ENCODE measurements at places on chromosomes 12 and 14.
A peak's percentile ranks its signal among the peaks of the same experiment; 100 is the strongest.

- no peak for DNase-seq
Observed at GRCh38 chr14:52021957-52022600, 32.7 kb downstream of the RTRAF start.

DNA sequence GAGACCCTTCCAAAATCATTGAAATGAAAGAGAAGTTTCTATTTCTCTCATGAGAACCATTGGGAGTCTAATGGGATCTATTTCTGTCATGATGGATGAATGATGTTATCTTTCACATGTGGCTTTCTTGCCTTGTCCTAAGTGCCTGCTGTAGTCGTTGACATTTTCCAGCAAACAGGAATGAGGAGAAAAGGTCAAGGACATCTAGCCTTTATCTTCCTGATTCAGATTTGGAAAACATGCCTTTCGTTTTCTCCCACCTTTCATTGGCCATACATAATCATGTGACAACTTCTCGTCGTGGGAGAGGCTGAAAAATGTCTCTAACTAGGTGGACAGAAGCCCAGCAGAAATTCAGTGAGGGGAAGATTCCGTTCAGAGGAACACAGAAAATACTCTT, 94.5 kb downstream of the PCNX1 start:
- DNase-seq = no peak

DNA sequence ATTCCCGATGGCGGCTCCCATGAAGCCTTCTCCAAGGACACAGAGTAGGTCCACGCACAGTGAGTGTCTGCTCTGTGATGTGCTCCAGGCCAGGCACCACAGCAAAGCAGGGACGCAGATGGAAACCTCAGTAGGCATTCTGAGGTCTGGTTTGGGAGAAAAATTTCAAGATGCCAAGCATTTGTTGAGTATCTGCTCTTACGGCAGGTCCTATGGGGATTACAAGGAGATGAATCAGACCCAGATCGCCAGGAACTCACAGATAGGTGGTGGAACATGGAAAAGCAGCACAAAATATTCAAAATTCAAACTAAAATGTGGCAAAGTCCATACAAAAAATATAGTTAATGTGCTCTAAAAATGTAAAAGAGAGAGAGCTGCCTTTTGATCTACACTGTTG, 684.9 kb upstream of the TMEM132C start:
- no peak for DNase-seq

DNA sequence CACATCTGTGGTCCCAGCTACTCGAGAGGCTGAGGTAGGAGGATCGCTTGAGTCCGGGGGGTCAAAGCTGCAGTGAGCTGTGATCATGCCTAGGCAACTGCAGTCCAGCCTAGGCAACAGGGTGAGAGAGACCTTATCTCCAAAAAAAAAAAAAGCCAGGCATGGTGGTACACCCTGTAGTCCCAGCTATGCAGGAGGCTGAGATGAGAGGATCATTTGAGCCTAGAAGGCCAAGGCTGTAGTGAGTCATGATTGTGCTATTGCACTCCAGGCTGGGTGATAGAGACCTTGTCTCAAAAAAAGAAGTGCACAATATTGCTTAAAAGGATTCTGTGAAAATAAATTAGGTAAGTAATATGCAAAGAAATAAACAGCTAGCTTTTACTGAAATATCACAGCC, 17.0 kb downstream of the NAA25 start:
- no peak for DNase-seq

DNA sequence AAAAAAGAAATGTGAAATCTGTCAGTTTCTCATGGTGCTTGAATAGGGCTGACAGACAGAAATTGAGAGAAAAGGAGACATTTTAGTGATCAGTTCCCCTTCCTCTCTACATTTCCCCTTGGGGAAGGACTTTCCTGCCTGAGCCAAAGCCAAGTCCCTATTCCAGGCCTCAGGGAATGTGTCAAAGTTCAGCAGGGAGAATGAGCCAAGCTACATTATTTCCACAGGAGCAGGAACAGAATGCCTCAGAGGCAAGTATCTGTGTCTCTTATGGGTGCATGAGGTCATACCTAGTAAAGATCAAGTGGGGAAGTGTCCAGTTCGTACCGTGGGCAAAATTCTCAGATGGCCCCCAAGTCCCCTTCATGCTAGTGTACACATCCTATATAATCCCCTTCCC, 68.6 kb downstream of the IQSEC3 start:
- DNase-seq = no peak

GRCh38 chr12:60494244-60494643, 898.4 kb downstream of the SLC16A7 start:
- peak; percentile 27 for DNase-seq

GRCh38 chr12:107478881-107479280, 206.7 kb upstream of the PWP1 start:
- peak; percentile 29 for DNase-seq

GRCh38 chr12:88388566-88389540, 191.4 kb downstream of the KITLG start:
- no peak for DNase-seq

DNA sequence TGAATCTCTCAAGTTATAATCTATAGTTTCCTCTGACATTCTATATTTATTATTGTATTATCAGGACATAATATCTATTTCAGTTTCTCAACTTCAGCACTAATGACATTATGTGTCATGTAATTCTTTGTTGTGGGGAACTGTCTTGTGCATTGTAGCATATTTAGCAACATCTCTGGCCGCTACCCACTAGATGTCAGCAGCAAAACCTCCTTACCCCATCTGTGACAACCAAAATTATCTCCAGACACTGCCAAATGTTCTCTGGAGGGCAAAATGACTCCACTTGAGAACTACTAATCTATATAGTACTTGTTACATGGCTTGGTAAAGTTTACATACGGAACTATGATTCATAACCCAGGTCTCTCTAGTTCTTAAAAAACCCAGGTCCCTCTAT, 110.2 kb downstream of the RASSF9 start:
- DNase-seq = no peak

- peak; percentile 5 for DNase-seq
Observed at GRCh38 chr14:56005191-56006053, 112.8 kb upstream of the PELI2 start.

- DNase-seq = no peak
Observed at GRCh38 chr14:93533842-93534241, 103.1 kb downstream of the UNC79 start.

- no peak for DNase-seq
Observed at GRCh38 chr12:118611295-118611694, 234.9 kb downstream of the SUDS3 start.

- no peak for DNase-seq
Observed at GRCh38 chr12:60052483-60052882, 456.7 kb downstream of the SLC16A7 start.

DNA sequence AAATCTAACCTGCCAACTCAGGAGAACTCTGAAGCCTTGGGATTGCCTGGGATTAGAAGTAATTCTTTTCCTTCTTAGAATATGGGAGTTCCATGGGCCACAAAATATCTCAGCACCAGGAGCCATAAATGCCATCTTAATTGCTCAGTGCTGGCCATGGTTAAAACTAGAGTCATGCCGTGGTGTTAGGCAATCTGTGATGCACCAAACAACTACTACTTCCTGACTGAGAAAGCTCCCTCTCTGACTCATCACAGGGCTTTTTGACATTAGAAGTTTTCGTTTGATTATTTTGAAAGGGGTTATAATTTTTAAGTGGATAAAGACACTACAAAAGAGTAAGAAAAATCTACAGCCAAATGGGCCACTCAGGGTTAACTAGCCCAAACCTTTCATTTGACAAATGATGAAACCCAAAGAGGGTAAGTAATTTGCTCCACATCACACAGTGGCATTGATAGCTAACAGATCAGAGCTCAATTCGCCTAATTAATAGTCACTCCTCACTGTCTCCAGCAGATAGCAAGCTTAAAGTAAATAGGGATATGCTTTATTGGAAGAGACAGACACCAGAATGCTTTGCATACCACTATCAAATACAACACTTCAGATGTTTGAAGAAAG, 377.3 kb downstream of the EMP1 start:
- DNase-seq = no peak

GRCh38 chr12:51210690-51211395, 7.0 kb downstream of the POU6F1 start:
- no peak for DNase-seq

GRCh38 chr14:95679148-95679815, 6.9 kb upstream of the TCL1B start:
- no peak for DNase-seq

- no peak for DNase-seq
Observed at GRCh38 chr14:49106741-49107667, 479.2 kb downstream of the RPS29 start.

- no peak for DNase-seq
Observed at GRCh38 chr12:21413369-21414277, 23.8 kb upstream of the PYROXD1 start.

DNA sequence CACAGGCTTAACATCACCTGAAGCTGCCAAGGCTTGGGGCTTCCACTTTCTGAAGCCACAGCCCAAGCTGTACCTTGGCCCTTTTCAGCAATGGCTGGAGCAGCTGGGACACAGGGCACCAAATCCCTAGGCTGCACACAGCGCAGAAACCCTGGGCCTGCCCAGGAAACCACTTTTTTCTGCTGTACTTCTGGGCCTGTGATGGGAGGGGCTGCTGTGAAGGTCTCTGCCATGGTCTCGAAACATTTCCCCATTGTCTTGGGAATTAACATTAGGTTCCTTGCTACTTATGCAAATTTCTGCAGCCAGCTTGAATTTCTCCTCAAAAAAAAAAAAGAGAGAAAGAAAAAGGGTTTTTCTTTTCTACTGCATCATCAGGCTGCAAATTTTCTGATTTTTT, 219.1 kb downstream of the RPL10L start:
- DNase-seq = no peak

DNA sequence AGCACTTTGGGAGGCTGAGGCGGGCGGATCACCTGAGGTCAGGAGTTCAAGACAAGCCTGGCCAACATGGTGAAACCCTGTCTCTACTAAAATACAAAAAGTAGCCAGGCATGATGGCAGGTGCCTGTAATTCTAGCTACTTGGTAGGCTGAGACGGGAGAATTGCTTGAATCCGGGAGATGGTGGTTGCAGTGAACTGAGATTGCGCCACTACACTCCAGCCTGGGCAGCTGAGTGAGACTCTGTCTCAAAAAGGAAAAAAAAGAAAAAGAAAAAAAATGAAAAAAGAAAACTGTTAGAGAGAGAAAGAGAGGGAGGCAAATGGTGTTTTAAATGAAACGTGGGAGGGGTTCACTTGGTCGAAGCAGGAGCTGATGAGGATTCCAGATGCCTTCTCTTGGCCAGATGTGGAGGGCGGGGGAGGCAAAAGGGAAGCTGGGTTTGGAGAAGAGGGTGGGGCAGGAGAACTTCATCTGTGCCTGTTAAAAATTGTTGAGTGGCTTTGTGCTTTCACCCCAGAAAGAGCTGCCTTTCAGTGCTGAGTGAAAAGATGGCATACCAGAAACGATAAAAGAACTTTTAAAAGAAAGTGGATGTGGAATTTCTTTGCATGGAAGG, 1.1 kb downstream of the EMP1 start:
- DNase-seq = no peak

GRCh38 chr12:128549601-128550218, 274.0 kb downstream of the SLC15A4 start:
- DNase-seq = no peak

GRCh38 chr12:93338598-93338997, 39.1 kb upstream of the NUDT4 start:
- no peak for DNase-seq

- no peak for DNase-seq
Observed at GRCh38 chr12:11662369-11662768, 12.9 kb downstream of the ETV6 start.

GRCh38 chr14:68519671-68520187, 273.1 kb downstream of the ZFP36L1 start:
- DNase-seq = no peak

DNA sequence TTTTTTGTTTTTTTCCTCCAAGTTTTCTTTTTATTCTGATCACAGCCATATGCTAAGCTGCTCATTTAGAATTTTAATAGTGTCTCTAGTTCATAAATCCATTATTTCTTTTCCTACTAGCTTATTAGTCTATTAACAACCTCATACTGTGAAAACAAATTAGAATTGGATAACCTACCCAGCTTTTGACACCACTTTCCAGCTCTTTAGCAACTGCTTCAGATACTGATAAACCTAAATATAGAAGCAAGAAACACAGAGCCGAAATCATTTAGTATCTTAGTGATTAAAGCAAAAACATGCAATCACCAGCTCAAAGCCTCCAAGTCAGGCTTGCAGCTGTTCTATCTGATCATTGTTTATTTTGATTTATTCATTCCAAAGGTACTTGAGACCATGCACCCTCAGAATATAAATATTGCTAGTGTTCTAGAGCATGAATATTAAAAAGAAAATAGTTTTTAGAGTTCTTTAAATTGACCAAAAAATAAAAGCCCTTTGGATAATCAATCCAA, 121.5 kb downstream of the STXBP6 start:
- no peak for DNase-seq

GRCh38 chr12:95185854-95186253, 31.4 kb downstream of the FGD6 start:
- DNase-seq = no peak

DNA sequence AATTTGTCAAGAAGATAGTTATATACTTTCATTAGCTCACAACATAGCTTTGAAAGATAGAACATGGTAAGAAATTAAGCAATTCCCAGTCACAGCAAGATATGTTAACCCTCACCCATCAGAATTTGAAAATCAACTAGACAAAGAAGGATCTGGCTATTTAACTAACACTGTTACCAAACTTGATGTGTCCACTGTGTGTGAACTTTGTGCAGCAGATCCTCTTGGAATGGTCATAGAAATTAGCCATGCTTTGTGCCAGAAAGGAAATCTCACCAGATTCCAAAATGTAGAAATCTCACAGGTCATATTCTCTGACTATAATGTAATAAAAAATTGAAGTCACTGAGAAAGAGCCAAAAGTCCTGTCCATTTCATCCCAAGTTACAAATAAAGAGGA, 46.1 kb downstream of the ZNF664 start:
- DNase-seq = no peak

- DNase-seq = no peak
Observed at GRCh38 chr14:80164991-80165721, 46.1 kb downstream of the DIO2 start.

GRCh38 chr14:89892953-89893352, 61.6 kb downstream of the EFCAB11 start:
- DNase-seq = no peak

GRCh38 chr12:89236748-89237383, 115.4 kb downstream of the DUSP6 start:
- DNase-seq = no peak

- no peak for DNase-seq
Observed at GRCh38 chr12:27645671-27646070, 50.6 kb upstream of the REP15 start.

DNA sequence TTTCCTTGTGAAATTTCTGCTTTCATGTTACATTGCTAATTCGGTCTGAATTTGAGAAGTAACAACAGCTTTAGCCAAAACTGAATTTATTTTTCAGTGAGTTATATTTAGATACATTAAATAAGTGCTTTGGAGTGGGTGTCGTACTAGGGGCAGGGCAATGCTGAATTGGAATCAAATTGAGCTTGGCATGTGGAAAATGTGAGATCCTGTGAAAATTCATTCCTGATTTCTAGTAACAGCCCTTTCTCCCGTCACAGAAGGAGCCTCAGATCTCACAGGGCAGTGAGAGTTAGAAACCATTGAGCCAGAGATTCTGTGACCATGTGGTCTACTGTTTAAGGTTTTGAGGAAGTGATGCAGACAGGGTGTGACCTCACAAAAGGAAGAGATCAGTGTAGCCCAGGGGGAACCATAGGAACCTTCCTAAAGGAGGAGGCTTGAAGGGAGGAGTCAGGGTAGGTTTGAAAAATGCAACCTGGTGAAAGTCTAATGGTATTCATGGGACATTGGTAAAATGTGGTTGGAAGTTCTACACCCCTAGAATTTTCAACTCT, 1136.8 kb downstream of the AACS start:
- DNase-seq = no peak
